ENCODE measurements at places on chromosomes 1 and 21.
A peak's percentile ranks its signal among the peaks of the same experiment; 100 is the strongest.

GRCh38 chr1:223180731-223181321 is 37.8 kb upstream of the TLR5 start:
- no peak for DNase-seq

DNA sequence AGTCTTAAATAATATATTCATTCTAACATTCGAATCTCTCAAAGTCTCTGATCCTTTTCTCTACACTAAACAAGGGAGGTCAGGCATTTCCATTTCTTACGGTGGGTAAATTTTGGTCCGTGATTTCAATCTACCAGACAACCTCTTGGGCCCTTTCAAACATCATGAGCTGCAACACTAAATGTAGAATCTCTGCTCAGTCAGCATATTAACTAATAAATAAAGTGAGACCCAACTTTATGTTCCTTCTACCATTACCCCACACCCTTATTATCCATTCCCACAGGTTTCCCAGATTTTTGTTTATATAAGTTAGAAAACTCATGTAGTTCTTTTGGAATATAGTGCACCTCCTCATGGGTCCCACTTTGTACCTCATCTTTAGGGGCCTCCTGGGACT is 24.9 kb downstream of the SLAMF7 start:
- DNase-seq = no peak

DNA sequence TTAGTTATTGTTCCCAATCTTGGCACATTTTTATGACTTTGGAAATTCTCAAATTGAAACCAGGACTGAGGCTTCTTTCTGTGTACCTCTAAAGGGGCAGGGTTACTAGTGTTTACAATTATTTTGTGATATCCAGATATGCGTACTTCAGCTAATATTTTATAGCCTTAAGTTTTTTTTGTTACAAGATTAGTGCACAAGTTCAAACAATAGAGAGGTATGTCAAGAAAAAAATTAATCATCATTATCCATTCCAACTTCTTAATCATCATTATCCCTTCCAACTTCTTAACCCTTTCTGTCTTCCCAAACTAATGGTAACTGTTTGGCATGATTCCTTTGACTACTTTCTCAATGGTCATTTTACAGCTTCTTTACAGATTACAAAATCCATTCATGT is 272.9 kb upstream of the C1orf105 start:
- DNase-seq = no peak

- DNase-seq = peak; percentile 12
These were observed 58.7 kb upstream of the PTGS2 start for GRCh38 chr1:186738926-186739325.

DNA sequence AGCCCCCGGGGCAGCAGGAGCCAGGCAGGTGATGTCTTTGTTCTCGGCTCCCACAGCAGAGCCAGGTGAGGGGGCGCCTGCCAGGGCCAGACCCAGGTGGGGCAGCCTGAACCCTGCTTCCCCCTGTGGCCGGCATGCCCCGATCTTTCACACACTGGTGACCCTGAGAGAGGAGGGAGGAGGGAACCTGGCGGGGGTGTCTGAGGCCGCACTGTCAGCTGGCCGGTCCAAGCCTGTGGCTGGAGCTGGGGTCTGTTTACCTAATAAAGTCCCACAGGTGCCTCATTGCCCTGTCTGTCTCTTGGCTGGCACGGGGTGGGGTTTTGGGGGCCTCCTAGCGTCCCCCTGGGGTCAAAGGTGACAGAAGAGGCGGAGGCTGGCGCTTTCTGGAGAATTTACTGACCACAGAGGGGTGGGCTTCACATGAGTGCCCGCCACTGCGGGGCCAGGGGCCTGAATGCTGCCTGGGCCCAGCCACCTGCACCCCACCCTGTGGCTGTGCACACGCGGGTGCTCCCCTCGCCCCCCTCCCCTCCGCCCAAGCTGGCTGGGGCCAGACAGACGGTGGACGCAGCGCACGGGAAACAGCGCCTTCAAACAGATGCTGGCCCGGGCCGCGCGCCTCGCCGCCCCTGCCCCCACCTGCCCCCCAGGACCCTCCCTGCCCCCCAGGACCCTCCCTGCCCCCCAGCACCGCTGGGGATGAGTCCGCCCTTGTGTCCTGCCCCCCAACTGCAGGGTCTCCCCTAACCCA is 5.8 kb downstream of the TMEM240 start:
- no peak for DNase-seq

GRCh38 chr1:177902266-177902665 is 67.6 kb downstream of the SEC16B start:
- no peak for DNase-seq

- DNase-seq = no peak
These were observed at the start of gene NPPA for GRCh38 chr1:11847667-11848372. TSS of gene NPPA (minus strand) at chr1:11847783. CDS start at chr1:11847684, 99 bp downstream.

Measured in hematopoietic multipotent progenitor cell (in vitro differentiated cells).